Activated gamma-delta T cell (primary cell): ENCODE measurements at places on chromosomes 16 and 17.

GRCh38 chr17:82432017-82432416 lies 13.6 kb upstream of the OGFOD3 start:
- DNase-seq: no peak

- no peak for DNase-seq
Observed at GRCh38 chr17:27293359-27293897, 486 bp upstream of the WSB1 start.

DNA sequence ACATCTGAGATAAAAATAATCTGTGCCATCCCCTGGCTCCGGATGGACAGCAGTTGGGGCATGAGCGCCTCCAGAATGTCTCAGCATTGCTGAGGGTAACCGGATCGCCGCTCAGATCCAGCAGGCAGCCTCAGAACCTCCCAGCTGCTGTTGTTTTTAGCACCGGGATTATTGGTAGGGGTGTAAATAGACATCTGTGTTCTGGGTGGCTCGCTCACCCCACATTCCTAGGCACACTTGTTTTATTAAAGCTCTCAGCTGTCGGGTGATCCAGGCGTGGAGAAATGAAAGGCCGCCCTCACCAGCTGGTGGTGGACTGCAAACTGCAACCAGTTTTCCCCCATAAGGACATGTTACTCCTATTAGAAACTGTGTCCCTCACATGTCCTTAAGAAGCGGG lies 32.1 kb downstream of the MYH3 start:
- DNase-seq: no peak

GRCh38 chr17:3985846-3986245 lies 21.6 kb upstream of the ATP2A3 start:
- no peak for DNase-seq

DNA sequence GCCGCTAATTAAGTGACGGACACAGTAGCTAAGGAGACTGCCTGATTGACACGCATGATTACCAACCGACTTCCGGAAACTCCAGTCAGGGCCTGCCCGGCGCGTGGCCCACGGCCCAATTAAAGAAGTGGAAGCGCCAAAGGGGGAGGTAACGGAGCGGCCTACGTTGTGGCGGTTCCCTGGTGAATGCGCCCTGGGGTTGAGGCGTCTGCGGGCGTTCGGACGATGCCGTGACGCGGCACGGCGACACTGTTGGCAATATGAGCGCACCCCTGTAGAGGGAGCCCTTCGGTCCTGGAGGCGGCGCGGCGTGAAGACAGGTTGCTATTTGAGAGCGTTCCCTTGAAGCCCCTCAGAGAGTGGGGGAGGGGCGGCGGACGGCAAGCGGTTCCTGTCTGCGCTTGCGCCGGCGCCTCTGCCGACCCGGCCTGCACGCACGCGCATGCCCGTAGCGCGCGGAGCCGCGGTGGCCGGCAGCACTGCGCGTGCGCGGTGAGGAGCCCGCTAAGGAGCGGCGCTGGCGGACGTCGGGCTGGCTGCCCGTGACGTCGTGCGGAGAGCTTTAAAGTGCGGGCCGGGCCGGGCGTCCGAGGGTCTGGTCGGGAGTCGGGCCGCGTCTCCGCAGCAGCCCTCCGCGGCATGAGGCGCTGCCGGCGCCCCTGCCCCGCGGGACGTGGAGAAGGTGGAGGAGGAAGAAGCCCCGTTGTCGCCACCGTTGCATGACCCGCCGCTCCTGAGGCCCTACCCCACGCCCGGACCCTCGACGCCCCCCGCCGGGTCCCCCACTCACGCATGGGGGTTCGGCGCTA lies at the start of gene ALKBH5:
Gene ALKBH5, plus strand, starts transcription at position 495 of the 809 bp plus-strand sequence. CDS start 416 bp downstream, outside the sequence.
- peak; percentile 96 for DNase-seq

GRCh38 chr16:2455081-2455845 lies 4.6 kb upstream of the TEDC2 start:
- no peak for DNase-seq

- no peak for DNase-seq
Observed at GRCh38 chr16:17970816-17971331, 365.7 kb downstream of the NPIPA8 start.

GRCh38 chr17:28657756-28658155 lies 4.0 kb downstream of the SDF2 start:
- DNase-seq: no peak

GRCh38 chr17:40472733-40473452 lies 28.5 kb downstream of the TNS4 start:
- DNase-seq: no peak

DNA sequence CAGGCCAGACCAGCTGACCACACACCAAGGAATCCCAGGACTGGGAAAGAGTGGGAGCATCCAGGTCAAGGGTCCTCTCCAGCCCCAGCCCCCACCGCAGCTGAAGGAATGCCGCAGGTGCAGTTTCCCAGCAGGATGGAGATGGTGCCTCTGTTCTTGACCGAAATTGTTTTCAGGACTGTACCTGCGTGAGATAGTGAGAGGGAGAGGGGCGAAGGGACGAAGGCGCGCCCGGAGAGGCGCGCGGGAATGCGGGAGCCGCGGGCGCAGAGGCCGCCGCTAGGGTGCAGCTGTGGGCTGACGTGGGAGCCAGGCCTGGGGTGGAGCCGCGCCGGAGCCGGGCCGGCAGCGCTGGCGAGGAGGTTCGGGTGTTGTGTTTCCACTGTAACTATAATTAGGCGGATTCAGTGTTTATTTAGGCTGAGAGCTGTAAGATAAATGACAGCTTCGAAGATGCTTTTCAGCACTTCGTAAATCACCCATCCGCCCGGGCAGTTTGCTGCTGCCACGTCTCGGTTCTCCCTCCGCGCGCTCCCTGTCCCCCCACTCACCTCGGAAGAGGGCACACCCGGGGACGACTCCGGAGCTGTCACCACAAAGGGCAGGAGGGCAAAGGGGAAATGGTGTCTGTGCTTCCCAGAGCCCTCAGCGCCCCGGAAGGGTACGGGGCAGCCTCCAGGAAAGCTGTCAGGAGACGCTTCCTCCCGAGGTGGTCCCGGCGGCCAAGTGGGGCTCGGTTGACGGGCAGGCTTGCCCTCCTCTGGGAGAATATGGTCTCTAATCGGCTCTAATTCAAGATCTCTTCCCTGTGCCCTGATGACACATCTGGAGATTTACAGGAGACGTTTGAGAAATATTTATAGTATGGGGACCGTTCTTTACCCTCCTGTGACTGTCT lies 38.2 kb downstream of the HOXB1 start:
- peak; percentile 44 for DNase-seq

DNA sequence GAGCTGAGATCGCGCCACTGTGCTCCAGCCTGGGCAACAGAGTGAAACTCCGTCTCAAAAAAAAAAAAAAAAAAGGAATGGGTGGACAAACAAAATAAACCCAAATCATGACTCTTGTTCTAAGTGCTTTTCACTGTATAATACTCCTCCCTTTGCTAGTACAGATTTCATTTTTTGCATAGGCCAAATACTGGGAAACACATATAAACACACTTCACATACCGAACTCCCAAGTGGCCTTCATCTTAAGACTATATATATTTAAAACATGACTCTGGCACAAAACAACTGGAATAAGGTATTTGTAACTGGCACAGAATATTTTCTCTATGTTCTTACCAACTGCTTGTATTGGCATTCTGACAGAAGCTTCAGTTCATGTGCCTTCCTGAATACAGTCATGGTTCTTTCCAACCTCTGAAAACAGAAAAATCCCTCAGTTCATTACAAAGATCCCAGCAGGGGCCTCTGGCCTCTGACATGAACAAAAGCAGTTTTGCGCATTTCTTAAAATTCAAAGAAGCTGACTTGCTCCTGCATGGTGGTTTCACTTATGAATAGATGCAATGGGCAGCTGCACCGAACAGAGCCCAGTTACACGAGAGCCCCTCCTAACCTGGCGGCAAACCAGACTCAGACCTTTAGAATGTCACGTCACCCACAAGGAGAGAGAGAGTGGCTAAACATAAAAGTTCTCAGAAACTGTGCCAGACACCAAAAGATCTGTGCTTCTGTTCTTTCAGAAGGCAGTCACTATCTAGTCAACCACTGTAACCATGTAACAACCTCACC lies 19.1 kb upstream of the COPRS start:
- DNase-seq: no peak

- no peak for DNase-seq
Observed at GRCh38 chr17:10013365-10014112, 108.5 kb upstream of the RCVRN start.

DNA sequence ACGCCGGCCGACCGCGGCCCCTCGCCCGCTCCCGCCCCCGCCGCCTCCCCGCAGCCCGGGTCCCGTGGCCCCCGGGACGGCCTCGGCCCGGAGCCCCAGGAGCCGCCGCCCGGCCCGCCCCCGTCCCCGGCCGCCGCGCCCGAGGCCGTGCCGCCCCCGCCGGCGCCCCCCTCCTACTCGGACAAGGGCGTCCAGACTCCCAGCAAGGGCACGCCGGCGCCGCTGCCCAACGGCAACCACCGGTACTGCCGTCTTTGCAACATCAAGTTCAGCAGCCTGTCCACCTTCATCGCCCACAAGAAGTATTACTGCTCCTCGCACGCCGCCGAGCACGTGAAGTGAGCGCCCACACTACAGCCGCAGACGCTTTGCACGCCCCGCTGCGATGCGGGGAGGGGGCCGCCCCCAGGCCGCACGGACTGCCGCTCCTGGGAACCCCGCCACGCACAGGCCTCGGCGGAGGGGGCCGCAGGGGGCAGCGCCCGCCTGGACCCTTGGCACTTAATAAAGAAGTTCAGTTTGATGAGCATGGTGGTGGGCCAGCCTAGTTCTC lies 35.5 kb upstream of the ZC3H18 start:
- no peak for DNase-seq

- DNase-seq: no peak
Observed at GRCh38 chr16:85157813-85158742, 45.8 kb upstream of the CIBAR2 start.

DNA sequence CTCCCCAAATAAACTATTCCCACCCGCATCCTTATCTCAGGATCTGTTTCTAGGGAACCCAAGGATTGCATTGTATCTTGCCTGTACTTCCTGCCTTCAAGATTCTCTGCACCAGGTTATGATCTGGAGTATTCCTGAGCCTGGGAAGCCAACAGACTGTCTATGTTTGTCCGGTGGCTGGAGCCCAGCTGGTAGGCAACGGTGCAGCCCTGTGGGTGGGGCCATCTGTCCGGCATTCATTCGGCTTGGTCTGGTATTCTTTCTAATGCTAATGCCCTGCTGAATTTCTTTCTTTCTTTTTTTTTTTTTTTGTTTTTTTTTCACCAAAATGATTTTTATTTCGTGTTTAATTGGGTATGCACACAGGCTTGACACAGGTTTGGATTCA lies 20.7 kb upstream of the TVP23A start:
- DNase-seq: no peak

- DNase-seq: no peak
Observed at GRCh38 chr16:66369055-66369592, 2.6 kb downstream of the CDH5 start.

DNA sequence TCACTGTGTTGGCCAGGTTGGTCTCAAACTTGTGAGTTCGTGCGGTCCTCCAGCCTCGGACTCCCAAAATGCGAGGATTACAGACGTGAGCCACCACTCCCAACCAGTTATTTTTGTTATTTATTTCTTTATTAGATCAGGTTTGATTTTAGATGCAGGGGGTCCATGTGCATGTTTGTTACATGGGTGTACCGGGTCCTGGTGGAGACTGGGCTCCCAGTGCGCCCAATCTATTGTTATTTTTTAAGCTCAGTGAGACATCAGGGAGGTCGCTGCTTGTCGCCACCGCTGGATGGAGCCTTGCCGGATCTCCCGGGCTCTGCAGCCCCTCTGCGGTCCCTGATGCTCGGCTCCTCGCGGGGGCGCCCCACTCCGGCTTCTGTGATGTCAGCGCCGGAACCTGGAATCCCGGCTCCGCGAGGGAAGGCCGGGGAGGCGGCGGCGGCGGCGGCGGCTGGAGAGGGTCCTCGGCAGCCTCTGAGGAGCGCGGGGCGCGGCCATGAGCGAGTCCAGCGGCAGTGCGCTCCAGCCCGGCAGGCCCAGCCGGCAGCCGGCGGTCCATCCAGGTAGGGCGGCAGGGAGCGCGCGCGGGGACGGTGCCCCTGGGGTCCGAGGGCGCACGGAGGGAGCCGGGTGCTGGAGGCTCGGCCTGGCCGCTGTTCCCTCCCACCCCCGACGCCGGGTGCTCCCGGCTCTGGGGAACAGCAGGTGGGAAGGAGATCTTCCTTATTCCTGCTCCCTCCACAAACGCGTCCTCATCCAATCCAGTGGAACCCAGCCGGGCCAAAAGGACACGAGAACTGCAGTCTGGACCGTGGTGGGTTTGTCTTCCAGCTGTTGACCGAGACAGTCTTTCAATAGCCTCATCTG lies at the start of gene TMC7:
Gene TMC7, plus strand, starts transcription at position 370 of the 870 bp plus-strand sequence. Its CDS starts 130 bp downstream, at position 500.
- DNase-seq: no peak
